ENCODE measurements at places on chromosomes 1 and 21.

DNA sequence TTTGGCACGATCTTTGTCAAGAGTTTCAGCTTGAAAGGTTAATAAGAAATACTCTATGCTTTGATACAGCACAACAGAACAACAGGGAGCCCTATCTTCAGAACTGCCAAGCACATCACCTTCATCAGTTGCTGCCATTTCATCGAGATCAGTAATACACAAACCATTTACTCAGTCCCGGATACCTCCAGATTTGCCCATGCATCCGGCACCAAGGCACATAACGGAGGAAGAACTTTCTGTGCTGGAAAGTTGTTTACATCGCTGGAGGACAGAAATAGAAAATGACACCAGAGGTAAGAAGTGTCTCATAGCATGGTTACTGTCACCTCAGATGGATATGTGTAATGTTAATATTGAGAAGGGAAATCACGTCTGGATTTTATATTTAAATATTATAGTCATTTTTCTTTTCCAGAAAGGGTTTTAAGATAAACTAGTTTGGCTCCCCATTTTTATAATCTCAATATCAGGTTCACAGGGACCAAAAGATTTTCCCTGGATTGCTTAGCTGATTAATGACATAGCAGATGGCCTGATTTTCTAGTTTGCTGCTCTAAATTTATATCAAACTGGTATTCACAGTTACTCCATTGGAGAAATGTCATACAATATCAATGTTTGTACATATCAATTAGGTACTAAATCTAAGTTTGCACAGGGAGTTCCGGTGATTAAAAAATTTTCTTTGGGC is 97.3 kb downstream of the USP25 start:
- DNase-seq, result no peak

- DNase-seq, result no peak
Measured at GRCh38 chr1:83641206-83641658, 357.7 kb downstream of the TTLL7 start.

DNA sequence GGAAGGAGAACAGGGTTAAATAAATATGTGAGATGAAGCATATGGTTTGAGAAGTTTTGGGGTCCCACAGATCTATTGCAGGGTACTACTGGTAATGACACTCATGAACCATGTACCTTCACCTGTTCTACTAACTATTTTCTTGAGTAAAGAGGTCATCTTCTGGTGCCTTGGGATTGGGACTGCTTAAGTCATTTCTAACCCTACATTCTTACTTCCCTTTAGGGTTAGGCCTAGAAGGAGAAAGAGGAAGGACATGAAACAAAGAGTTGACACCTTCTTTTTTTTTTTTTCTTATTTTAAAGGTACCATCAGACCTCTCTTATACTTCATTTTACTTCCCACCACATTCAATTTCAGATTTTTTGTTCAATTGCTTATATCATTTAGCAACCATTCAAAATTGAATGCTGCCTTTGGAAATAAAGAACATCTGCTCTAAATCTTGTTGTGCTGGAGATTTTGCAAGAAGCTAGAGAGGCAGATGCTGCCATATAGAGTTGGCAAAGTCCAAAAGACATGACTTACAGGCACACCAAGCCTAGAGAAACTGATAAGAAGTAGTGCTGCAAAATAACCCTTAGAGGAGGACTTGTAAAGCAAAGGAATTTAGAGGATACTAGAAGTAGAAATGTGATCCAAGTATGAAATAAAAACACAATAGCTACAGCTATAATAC is 374.4 kb upstream of the ST6GALNAC5 start:
- DNase-seq, result no peak

- no peak for DNase-seq
Measured at GRCh38 chr1:200780545-200781369, 42.1 kb downstream of the CAMSAP2 start.

DNA sequence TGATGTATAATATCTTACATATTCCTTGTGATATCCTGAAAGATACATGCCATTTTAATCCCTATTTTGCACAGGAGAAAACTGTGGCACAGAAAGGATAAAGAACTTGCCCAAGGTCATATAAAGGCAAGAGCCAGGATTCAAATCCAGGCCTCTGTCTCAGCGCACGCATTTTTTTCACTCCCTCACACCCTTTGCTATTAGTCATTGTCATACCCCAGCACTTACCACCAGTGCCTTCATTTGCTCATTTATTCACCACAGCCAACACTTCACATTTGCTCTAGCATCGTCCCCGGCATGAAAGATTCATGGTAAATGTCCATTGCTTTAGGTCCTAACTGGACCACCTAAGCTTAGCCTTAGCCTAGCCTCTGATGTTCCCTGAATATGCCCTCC is 14.2 kb downstream of the ALX3 start:
- no peak for DNase-seq

DNA sequence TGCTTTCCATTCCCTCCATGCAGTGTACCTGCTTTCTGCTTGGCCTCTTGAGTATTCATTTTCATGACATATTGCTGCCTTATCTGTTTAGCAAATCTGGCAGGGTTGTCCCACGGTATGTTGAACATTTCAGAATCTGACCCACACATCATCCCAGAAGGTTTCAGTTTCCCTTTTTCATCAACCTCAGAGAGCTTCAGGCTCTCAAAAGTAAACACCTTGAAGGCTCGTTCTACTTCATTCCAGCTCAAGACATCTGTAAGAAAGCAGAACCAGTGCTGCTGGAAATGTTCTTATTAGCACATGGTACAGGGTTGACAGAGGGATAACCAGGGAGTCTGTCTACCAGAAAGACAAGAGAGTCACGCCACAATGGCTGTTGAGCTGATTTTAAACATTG is 103.6 kb downstream of the SPAG17 start:
- DNase-seq, result no peak

DNA sequence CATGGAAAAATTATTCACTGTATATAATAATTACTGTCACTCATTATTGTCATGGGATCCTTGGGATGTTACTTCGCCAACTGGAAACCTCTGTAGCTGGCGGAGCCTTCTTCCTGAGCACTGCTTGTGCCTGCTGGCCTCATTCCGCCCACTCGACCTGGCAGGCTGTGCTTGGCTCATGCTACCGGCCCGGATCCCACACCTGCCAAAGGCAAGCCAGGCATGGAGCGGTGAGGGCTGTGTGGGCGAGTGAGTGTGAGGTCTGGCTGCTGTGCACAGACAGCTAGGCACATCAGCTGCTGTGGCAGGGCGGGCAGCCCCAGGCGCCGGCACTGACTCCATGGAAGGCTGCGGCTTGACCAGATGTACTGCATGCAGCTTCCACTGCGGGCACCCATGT is 78.4 kb downstream of the DISP1 start:
- DNase-seq, result no peak

- DNase-seq, result no peak
Measured at GRCh38 chr1:111214884-111215283, 12.6 kb upstream of the CHI3L2 start.

- DNase-seq, result no peak
Measured at GRCh38 chr1:15989776-15990175, 13.9 kb upstream of the ZBTB17 start.

GRCh38 chr1:20187103-20187812 is 940 bp upstream of the PLA2G2C start:
- no peak for DNase-seq

DNA sequence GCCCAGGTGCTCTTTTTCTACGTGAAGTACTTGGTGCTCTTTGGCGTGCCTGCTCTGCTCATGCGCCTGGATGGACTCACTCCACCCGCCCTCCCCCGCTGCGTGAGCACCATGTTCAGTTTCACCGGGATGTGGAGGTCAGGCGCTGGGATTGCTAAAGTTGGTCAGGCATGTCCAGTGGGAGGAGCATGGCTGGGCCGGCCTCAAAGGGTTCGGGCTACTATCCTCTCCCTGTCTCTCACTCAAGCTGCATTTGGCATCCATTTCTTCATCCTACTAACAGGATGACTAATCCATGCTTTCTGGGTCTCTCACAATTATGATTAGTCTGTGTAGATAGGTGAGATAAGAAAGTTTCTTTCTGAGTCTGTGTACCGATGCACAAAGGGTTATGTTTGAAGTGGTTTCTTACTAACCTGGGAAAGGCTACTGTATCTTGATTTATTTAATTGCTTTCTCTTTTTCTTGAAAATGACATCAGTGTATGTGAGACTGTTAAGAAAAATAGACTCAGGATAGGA is 135.9 kb downstream of the HHAT start:
- DNase-seq, result no peak

- DNase-seq, result no peak
Measured at GRCh38 chr1:171563675-171564074, 58.4 kb upstream of the MYOCOS start.

DNA sequence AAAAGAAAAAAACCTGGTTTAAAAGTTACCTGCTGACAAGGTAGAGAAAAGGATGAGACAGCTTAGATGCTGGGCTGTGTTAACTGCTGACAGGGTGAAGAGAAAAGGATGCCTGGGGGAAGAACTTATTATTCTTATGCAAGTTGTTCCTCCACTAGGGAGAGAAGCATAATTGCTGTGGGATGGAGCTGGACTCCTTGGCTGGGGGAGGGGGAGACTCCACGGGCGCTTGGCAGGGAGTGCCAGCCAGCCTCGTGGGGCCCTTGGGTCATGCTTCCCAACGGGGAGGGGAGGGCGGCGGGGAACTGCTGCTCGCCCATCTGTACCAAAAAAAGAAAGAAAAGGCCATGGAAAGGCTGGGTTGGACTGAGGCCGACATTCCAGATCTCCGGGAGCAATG is 47.2 kb downstream of the SYCP1 start:
- no peak for DNase-seq

DNA sequence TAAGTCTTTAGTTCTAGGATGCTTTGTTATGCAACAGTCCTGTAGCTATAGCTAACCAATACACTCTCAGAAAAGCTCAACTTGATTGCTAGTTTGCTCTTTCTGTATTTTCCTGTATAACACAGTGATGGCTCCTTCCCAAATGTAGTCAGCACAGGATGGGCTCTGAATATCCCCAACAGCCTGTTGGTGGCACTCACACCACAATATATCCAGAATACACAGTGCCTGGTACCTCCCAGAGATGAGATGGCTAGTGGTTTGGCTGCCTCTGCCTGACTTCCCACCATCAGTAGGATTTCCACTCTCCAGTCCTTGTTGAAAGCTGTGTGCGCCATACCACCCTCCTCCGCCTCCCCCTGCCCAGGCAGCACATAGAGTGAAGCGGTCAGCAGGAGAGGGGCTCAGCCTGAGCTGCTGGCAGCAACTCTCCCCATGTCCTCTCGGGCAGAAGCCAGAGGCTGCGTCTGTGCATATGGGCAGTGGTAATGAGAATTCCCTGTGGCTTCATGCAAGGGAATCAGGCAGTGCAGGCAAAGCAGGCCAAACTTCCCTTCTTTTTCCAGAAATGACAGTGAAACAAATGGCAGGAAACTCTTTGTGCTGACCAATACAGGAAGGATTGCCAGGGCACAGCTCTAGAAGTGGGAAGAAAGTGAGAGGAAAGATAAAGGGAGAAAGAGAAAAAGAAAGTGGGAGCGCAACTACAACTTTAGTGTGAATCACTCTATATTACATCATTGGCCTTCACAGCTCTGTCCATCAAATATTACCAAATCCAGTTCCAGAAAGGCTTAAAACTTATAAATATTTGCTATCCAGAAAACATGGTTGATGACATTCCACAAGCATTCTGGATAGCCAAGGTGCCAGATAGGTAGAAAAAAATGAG is 49.7 kb downstream of the LMX1A start:
- no peak for DNase-seq

DNA sequence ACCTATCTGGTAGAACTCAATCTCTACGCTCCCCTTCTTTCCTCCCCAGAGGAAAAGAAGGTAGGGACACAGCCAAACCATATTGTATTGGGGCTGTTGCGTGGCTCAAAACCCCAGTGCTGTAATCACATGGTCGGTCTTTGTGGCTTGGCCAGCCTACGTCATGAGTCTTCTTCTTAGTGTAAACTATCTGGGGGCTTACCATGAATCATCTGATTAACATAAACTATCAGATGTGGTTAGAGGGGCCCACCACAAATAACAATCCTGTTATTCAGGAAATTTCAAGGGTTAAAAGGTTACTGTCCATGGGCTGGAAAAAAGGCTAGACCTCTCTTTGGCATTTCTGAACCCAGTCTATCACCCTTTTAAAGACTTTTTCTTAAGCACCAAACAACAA is 49.5 kb upstream of the GPR52 start:
- no peak for DNase-seq

- peak; percentile 64 for DNase-seq
Measured at GRCh38 chr1:147890177-147890790, 12.3 kb upstream of the GJA8 start.

DNA sequence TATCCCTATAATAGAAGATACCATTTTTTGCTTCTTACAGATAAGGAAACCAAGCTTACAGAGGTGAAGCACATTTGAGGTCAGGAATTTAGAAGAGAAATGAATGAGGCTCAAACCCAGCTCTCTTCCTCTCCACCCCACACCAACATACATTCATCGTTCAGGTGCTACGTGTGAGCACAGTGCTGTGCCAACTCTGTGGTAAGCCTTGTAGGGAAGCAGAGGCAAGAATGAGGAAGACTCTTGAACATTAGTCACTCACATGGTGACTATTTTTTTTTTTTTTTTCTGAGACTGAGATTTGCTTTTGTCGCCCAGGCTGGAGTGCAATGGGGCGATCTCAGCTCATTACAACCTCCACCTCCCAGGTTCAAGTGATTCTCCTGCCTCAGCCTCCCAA is 314.0 kb downstream of the NTNG1 start:
- DNase-seq, result no peak

- DNase-seq, result no peak
Measured at GRCh38 chr1:33337441-33337840, 16.5 kb upstream of the A3GALT2 start.

DNA sequence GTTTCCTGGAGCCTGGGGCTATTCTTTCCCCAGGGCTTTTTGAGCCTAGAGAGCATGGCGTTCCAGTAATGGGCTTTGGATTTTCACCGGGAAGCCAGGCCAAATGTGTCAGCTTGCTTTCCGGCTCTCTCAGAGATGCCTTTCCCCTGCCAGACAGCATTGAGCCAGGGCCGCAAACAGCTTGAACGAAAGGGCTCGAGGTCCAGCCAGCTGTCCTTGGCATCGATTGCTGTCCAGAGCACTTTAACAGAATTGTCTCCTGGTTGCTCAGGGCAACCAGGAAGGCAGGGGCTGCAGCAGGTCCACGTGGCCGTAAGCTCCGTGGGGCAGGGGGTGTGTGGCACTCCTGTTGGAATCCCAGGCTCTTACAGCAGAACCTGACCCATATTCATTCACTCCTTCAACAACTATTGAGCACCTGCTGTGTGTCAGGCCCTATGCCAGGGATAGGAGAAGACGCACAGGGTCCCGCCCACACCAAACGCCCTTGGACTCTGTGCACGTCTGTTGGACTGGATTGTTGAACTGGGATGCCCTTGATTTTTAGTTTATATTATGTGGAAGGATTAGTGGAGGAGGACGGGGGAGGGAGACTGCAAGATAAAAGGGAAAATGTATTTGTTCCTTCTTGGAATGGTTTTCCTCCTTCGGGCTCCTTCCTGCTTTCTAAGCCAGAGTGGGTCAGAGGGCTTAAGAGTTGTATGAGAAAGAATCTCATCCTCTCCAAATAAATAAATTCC is 38.7 kb upstream of the EFHD2 start:
- no peak for DNase-seq

- no peak for DNase-seq
Measured at GRCh38 chr1:168161459-168161858, 17.3 kb upstream of the TIPRL start.

- DNase-seq, result no peak
Measured at GRCh38 chr1:246066573-246066972, 440.5 kb downstream of the SMYD3 start.
